Right cardiac atrium (tissue), 5 donors: ENCODE measurements at places on chromosomes 4 and X.

DNA sequence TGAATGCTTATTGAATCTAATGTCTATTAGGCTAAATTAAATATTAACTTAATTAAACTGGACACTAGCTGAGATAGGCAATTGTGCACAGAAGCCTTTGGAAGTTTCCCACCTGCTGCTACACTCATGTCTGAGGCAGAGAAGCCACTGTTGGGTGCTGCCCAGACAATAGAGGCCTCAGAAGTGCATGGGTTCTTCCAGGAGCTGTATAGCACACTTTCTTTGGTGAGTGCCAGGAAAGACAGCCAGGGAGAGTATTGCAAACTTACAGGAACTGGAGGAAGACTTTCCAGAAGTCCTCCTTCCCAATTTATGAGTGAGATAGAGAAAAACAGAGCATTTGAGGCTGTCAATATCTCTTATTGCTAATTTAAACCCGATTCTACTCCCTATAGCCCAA lies 89.9 kb downstream of the GPAT3 start:
- no peak for DNase-seq

- DNase-seq: no peak
Measured at GRCh38 chrX:68901519-68901918, 72.7 kb downstream of the EFNB1 start.

- DNase-seq: no peak
Measured at GRCh38 chrX:31024866-31025265, 47.0 kb downstream of the FTHL17 start.

GRCh38 chrX:91434351-91435168 lies at the start of gene PABPC5:
PABPC5 (plus strand) TSS chrX:91434839; CDS start chrX:91435578, 739 bp downstream.
- DNase-seq: peak; percentile 92

- no peak for DNase-seq
Measured at GRCh38 chrX:53483838-53484405, 49.8 kb upstream of the HSD17B10 start.

- DNase-seq: no peak
Measured at GRCh38 chr4:1092026-1092982, 21.1 kb downstream of the RNF212 start.
